NCI-H2029 (cell line): ENCODE measurements at places on chromosomes 6 and 20.

- DNase-seq = no peak
These were observed 686 bp downstream of the COL12A1 start for GRCh38 chr6:75204959-75205775.

DNA sequence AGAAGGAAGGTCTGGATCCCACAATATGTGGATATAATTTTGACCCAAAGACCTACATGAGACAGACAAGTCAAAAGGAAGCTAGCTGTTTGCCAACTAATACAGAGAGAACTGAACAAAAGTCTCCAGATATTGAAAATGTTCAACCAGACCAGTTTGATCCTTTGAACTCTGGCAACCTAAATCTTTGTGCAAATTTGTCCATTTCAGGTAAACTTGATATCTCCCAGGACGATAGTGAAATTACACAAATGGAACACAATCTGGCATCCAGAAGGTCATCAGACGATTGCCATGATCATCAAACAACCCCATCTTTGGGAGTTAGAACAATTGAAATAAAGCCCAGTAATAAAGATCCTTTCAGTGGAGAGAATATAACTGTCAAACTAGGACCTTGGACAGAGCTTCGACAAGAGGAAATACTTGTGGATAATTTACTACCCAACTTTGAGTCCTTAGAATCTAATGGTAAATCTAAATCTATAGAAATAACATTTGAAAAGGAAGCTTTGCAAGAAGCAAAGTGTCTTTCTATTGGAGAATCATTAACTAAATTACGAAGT, 41.9 kb upstream of the SDHAF4 start:
- no peak for DNase-seq

- no peak for DNase-seq
These were observed 8.1 kb downstream of the PTPN1 start for GRCh38 chr20:50518270-50518721.

GRCh38 chr6:168333039-168333438, 13.5 kb upstream of the DACT2 start:
- no peak for DNase-seq

DNA sequence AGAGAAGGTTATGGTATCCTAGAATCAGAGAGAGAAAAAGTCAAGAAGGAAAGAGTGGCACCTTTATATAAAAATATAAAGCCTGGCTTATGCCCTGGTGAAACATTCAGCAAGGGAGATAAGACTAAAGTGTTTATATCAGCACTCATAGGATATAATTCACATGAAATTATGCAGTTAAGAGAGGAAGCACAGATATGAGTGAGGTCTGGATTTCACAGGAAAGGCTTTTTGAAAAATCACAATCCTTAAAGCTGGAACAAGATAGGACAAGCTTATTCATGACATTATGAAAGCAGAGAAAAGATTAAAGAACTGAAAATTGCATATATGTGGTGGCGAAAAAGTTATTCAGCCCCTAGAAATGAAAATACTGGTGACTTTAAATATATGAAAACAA, 181.2 kb upstream of the FLRT3 start:
- no peak for DNase-seq

DNA sequence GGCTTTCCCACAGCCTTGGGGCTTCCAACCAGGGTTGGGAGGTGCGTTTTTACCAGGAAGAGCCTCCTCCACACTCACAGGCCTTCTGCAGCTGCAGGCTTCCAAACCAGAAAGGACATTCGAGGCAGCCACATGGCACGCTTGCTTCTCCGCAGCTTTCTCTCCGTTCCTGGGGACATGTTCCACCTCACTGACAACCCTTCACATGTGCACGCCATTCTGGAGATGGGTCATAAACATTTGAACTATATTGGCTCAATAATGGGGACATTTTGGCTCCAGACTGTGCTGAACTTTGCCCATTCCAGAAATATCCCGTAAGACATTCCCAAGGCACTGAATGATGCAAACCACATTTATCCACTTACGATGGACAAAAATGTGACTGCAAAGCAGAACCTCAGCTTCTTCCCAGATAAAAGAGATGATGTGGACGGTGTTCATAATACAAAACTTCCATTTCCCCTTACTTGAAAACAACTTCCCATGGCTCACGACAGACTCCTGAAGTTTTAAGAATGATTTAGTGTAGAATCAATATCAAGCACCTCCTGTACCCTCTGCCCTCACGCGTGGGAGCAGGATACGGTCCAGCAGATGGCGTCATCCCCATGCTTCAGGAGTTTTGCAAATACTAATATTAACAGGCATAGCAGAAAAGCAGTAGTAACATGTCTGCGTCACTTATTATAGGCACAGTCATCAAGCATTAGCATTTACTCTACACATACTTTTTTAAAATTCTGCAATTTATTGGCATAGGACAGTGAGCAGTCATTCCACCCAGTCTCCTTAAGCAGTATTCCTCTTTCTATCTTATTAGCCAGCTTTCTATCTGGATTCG, 25.4 kb upstream of the FOXF2 start:
- DNase-seq = no peak

DNA sequence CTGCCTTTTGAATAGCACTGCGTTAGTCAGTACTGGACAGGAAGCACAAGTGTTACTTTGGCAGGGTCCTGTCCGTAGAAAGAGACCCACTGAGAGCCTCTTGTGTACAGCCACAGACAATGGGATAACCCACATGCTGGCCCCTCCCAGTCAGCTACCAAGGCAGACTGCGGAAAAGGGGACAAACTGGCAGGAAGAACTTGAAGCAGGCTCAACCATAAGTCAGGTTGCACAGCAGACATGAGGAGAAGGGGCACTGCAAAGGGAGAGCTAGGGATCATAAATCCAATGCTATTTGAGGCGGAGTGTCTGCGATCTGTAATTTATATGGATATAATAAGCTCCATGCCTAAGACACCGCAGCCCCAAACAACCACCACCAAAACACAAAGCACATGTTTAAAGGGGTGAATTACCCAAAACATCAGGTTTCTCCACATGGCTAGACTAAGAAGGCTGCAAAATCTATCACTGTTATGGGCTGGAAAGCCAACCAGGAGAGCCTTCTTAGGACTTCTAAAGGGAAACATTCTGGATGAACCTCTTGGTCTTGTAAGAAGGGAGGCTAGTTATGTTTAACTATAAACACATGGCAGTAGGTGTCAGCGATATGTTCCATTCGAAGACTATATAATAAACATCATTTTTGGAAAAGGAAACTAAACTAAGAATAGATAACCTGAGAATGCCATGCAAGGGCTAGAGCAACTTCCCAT, 141.7 kb downstream of the BACH2 start:
- no peak for DNase-seq

DNA sequence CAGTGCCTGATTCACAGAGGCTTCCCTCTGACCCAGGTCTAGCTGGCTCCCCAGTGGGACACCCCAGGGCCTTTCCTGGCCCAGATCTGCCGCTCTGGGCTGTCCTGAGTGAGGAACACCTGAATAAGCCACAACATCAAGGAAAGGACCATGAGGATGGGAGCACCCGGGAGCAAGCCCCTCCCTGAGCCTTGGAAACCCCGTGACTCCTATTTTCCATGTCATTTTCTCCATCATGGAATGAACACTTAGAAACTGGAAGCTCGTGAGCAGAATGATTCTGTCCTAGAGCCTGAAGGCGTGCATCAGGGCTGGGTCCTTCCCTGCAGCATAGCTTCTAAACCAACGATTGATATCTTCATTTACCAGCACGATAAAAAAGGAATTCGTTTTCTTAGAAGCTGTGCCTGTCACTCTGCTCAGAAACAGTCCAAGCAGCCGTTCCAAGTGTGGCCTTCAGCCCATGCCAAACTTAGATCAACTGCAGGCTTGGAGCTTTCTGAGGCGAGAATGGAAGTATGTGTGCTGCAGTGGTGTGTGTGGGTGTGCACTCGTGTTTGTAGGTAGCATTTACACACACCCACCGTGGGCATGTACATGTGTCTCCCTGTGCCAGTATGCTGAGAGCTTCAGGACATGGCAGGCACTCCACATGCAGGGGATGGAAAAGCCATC, 83.2 kb upstream of the FOXC1 start:
- DNase-seq = no peak

DNA sequence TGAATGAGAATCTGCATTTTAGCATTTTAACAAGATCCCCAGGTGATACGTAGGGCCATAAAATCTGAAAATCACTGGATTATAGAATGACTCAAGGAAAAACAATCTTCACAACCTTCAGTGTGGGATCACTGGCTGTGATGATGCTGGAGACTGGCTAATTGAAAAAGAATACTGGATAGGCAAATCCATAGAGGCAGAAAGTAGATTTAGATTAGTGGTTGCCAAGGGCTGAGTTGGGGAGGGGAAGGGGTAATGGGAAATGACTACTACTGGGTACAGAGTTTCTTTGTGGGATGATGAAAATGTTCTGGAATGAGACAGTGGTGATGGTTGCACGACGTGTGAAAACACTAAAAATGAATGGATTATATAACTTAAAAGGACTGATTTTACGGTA, 84.1 kb downstream of the CDK19 start:
- no peak for DNase-seq

GRCh38 chr6:127951172-127951917, 50.5 kb upstream of the THEMIS start:
- DNase-seq = no peak

DNA sequence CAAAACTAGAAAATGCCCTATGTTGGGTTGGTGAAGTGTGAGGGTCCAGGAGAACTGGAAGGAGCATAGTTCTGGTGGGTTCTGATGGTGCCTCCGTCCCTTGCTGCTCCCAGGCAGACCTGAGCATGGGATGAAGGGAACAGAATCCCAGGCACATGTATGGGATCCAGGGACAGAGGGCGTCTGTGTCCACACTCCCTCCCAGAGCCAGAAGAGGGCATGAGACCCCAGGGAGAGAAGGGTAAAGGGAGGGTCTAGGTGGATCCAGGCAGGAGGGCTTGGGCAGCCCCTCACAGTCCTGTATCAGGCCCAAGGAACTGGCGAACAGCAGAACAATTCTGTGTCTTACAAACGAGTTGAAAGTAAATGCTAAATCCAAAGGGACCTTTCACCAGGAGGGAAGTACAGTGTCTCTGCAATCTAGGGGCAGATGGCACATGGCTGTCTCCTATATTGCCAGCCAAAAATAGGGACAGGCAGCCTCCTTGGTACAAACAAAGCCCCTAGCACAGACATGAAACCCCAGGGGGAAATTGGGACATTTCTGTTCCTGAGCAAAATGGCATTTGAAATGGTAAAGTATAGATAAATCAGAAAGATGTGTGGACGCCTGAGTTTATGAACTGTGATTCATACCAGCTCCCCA, 2.5 kb upstream of the BPIFA1 start:
- DNase-seq = no peak

GRCh38 chr6:109447878-109448555, 7.5 kb downstream of the SMPD2 start:
- DNase-seq = no peak

DNA sequence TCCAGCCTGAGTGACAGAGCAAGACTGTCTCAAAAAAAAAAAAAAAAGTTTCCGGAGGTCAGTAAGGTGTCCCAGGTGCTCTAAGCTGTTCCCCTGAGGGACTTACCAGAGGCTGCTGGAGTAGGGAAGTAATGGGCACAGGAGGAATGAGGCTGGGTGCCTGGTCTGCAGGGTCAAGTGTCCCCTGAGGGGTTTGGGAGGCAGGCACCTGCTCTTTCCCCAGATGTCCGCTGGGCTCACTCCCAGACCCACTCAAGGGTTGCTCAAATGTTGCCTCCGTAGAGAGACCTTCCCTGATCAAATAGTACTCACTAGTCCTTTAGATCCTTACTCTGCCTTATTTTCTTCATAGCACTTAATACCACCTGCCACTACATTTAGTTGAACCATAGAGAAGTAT, 5.4 kb upstream of the MAPK13 start:
- DNase-seq = peak; percentile 14

- no peak for DNase-seq
These were observed 23.1 kb downstream of the IYD start for GRCh38 chr6:150391890-150392289.

GRCh38 chr20:4071178-4071693, 55.9 kb upstream of the RNF24 start:
- no peak for DNase-seq

GRCh38 chr6:127514773-127515227, 4.3 kb downstream of the MTCL3 start:
- no peak for DNase-seq

DNA sequence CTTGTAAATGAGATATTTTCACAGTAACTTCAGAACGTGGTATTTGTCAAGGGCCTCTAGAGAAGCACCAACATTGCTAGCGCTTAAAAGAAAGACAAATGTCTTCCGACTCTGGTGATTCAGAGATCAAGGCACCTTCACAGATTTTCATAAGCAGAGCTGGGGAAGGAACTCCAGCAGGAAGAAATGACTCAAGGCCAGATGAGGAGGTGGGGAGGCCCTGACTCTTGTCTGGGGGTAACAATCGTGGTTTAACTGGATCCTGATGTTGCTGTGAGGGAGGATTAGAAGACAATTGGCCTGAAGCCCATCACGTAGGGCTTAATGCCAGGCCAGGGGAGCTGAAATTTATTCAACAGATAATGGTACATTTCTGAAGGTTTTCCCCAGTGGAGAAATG, 122.9 kb upstream of the QKI start:
- DNase-seq = no peak

DNA sequence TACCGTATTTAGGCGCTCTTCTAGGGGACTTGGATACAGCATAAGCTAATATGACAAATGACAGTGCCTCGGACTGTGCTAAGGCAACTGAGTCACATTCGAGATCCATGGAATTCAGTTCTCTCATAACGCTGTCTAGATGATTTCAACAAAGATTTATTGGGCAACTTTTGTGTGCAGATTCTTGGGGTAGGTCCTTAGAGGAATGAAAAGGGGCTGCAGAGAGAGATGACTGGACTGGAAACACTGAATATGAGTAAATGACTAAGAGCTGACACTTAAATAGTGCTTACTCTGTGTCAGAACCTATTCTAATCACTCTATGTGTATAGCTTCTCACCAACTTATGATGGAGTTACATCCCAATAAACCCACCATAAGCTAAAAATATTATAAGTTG, 36.4 kb upstream of the MARCKS start:
- DNase-seq = no peak

GRCh38 chr6:139801571-139802321, 427.3 kb upstream of the CITED2 start:
- no peak for DNase-seq

- DNase-seq = no peak
These were observed 251.4 kb downstream of the SMOC2 start for GRCh38 chr6:168692193-168692914.

DNA sequence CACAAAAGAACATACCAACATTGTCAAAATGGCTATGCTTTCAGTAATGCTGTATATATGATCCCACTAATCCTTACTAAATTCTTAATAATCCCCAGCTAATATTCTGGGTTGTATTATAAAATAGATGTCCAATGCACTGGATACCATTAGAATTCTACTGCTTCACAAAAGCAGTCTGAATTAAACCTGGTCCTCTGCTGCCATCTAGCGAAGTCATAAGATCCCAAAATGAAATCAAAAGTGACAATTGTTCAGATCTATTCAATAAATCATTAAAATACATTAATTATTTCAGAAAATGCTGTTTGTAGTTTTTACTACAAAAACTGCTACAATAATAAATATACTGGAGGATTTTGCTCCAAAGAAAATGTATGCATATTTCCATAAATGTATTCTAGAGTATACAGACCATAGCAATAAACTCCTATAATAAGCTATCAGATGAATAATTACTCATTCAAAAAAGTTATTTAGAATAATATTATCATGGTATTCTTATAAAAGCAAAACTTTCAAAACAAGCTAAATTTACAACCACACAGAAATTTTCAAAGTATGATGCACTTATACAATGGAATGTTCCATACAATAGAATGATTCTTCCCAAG, 92.6 kb downstream of the RNGTT start:
- DNase-seq = peak; percentile 54

GRCh38 chr6:139764498-139764986, 390.1 kb upstream of the CITED2 start:
- no peak for DNase-seq

- DNase-seq = no peak
These were observed 134.4 kb downstream of the LRRC1 start for GRCh38 chr6:53929041-53929820.
